ENCODE measurements at places on chromosomes 7 and 10.
A peak's percentile ranks its signal among the peaks of the same experiment; 100 is the strongest.

DNA sequence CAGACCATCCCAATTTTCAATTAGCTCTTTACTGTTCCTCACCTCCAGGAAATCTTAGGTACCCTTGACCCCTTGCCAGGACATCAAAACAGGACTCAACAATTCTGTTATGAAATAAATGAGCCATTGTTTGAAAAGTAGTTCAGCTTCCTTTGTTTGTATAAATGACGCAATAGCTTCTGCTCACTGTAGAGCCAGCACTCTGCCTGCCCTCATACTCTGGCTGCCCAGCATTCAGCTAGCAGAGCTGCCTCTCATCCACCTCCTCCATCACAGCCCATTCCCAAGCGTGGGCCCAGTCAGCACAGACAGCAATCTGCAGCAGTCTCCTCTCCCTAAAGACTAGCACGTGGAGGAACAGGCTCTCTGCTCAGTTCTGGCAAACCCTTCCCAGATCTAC lies 478.6 kb downstream of the GRID1 start:
- peak; percentile 78 for DNase-seq

DNA sequence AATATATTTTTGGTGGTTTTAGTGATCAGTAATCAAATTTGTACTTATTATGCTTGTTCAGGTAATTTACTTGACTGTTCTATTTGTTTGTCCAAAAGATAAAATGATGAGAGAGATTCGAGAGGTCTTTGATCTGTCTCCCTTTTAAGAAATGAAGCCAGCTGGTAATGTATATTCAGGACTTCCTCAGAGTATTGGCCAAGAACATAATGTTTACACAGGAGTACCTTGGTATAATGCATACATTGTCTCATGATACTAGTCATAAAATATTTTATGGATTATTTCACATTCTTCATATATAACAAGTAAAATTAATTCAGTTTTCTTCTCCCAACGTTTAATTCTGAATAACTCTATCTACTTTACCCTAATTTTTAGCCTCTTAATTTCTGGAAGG lies 100.9 kb downstream of the REEP3 start:
- no peak for DNase-seq

DNA sequence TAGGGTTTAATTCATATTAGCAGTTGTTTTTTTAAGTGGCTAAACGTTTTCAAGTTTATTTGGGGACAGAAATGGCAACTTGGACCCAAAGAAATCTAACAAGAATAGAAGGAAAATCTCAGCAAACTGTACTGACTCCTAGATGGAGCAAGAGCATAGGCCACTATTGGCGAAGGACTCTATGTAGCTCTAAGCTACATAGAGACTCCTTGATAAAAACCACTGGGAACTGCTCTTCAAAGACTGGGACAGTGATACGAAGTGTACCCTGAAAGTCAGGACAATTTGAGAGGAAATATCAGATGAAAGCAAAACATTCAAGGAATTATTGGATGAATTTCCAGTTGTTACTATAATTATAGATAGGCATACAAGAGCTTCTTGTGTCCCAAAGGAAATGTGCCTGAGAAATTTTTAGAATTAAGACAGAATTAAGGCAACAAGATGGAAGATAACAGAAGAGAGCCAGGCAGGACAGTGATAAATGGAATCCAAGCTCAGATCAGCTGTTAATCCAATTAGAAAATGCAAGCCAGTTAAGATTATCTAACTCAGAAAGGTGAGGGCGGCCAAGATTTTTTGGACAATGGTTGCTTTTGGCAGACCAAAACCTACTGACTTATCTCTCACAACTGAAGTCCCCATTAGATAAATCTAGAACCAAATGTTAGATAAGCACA lies 103.7 kb upstream of the IFRD1 start:
- DNase-seq = no peak

GRCh38 chr10:3619241-3619640 lies 165.8 kb downstream of the KLF6 start:
- DNase-seq = no peak

DNA sequence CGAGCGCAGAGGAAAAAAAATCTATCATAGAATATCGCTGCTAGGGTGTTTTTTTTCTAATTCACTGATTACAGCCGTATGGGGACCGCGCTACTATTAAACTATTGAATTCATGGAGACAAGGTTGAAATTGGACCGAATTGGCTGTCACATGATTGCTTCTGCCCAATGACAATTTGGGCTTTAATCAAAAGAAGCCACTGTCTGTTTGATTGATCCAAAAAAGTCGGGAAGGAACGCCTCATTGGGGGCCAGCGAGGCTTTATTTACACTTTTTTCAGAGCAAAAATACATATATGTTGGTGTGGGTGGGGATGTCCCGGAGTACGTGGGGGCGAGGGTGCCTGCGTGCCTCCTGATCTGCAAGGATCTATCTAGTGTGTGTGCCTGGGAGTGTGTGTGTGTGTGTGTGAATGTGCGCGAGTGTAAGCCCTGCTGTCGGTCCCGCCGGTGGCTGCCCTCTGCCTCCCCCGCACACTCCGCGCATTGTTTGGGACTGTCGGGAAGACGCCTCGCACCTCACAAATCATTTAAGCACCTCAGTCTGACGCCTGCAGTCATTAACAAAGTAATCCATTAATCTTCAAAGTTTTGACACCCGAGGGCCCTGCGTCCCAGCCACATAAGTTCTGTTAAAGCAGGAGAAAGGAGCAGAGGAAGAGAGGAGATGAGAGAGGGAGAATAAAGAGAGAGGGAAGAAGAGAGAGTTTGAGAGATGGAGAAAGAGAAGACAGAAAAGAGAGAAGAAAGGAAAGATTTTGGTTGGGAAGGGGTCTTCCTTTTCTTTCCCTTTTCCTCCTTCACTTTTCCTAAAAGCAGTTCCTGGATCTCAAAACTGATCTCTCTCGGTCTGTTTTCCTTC lies at the start of gene HOXA2:
Gene HOXA2 (minus strand): TSS at position 103 of the 862 bp plus-strand sequence. CDS start 183 bp downstream, outside the sequence.
- no peak for DNase-seq

- no peak for DNase-seq
Measured at GRCh38 chr10:4882704-4883078, 56.7 kb downstream of the AKR1E2 start.

GRCh38 chr7:136845899-136846465 lies 22.5 kb upstream of the CHRM2 start:
- no peak for DNase-seq

DNA sequence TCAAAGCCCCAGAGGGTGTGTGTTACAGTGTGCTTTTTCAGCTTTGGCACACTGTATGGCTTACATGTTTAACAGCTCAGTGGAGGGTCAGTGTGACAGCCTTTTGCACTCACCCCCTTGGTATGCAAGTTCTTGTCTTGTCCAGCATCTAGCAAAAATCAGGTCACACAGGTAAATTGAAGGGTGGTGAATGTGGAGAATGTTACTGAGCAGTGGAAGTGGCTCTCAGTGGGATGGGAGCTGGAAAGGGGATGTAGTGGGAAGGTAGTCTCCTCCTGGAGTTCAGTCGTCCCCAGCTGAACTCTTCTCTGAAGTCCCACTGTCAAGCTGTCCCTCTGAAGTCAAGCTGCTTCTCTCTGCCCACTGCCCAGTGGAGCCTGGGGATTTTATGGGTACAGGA lies 21.0 kb upstream of the C10orf90 start:
- no peak for DNase-seq

DNA sequence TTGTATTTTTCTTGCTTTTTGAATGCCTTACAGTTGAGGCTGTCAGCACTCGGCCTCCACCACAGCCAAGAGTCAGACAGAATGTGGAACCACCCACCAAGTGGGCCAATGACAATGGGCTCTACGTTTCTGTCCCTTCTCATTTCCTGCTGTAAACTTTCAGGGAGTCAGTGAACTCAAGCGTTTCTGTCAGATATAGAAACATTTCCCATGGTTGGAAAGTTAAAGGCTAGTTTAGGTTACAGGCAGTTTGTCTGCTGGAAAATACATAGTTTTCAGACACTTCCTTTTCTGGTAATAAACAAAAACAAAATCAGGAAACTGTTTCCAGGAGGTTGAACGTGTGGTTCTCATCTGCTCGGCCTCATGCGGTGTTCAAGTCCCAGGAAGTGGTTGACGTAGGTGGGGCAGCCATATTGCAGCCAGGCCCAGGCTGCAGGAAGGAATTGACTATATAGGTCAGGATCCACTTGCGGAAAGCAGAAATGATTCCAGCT lies 245.1 kb downstream of the CAMK1D start:
- no peak for DNase-seq

- no peak for DNase-seq
Measured at GRCh38 chr7:24975644-24976260, 4.2 kb downstream of the OSBPL3 start.

- no peak for DNase-seq
Measured at GRCh38 chr10:89555688-89556445, 20.5 kb upstream of the SLC16A12 start.

DNA sequence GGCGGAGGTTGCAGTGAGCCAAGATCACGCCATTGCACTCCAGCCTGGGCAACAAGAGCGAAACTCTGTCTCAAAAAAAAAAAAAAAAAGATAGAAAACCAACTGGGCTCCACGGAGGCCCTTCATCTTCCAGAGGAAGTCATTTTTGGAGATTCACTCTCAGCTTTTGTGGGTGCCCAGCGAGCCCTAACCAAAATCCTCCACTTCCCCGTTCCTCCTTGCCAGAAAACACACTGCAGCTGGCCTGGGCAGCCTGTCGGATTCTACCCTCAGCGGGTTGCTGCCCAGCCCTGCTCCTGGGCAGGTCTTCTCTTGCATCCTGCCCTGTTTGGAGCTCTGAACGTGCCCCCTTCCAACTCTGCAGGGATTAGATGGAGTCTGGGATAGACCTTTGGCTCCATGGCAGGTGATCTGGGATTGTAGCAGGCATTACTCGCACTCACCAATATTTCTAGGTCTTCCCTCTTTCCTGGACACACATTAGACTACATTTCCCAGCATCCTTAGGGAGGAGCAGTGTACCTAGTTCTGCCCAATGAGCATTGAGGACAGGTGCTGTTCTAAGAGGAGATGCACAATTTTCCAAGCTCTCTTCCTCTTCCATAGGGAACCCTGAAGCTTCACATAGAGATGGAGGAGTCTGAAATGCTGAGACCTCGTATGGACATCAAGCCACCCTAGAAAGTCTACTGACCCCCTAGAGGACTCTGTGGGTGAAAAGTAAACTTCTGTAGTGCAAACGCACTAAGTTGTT lies 4.6 kb downstream of the GRID2IP start:
- no peak for DNase-seq

DNA sequence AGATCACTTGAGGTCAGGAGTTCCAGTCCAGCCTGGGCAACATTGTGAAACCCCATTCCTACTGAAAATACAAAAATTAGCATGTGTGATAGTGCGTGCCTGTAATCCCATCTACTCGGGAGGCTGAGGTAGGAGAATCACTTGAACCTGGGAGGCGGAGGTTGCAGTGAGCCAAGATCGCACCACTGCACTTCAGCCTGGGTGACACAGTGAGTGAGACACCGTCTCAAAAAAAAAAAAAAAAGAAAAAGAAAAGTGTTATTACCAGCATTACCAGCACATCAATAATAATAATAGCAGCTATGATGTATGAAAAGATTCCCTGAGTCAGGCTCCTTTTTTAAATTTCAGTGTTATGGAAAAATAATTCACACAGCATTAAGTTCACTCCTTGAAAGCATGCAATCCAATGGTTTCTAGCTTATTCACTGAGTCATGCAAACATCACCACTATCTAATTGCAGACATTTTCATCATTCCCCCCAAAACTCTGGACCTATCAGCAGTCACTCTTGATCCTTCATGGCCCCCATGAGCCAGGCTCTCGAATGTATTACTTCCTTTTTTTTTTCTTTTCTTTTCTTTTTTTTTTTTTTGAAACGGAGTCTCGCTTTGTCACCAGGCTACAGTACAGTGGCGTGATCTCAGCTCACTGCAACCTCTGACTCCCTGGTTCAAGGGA lies 228.4 kb downstream of the FANK1 start:
- no peak for DNase-seq

GRCh38 chr10:131816941-131817700 lies 83.7 kb upstream of the PPP2R2D start:
- DNase-seq = no peak

DNA sequence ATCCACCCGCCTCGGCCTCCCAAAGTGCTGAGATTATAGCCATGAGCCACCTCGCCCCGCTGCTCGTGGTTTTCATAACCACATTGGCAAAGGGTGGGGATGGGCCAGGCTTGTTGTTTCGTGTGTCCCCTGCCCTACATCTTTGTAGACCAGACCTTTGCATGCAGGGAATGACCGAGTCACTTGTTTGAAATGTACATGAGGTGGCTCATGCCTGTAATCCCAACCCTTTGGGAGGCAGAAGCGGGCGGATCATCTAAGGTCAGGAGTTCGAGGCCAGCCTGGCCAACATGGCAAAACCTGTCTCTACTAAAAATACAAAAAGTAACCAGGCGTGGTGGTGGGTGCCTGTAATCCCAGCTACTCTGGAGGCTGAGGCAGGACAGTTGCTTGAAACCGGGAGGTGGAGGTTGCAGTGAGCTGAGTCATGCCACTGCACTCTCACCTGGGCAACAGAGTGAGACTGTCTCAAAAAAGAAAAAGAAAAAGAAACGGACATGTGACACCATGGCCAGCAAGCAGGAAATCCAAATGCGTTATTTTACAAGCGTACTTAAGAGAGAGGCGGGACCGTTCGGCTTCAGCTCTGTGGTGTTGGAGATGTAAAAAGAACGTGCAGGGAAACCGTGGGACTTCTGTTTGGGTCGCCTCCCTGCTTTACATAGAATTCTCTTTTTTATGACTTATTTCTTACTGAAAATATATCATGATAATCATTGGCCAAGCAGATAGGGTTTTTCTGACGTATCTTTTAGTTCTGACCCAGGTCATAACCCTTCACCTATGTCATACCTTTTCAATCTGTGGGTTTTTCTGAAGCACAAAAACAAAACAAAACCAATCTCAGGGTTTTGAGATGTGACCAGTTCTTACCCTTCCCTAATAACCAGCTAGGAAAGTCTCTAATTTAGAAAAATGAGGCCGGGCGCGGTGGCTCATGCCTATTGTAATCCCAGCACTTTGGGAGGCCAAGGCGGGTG lies 45.1 kb downstream of the WIPI2 start:
- DNase-seq = no peak

GRCh38 chr7:11709196-11709595 lies 122.8 kb downstream of the THSD7A start:
- no peak for DNase-seq

- DNase-seq = no peak
Measured at GRCh38 chr7:75884476-75884875, 5.6 kb downstream of the RHBDD2 start.

DNA sequence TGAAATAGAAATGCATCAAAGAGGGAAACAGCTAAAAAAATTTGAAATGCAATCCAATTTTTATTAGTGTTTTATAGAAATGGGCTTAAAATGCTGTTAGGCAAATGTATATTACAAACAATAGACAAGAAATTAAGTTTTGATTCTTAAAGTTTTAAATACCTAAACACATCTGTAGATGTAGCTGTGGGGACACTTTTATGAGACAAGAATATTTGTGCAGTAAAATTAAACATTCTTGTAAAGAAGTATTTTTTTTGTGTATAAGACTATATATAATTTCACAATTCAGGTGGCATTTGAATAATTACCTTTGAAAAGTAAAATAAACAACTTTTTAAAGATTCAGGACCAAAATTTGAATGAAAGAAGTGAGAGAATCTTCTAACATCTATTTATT lies 1015.9 kb downstream of the REEP3 start:
- no peak for DNase-seq

DNA sequence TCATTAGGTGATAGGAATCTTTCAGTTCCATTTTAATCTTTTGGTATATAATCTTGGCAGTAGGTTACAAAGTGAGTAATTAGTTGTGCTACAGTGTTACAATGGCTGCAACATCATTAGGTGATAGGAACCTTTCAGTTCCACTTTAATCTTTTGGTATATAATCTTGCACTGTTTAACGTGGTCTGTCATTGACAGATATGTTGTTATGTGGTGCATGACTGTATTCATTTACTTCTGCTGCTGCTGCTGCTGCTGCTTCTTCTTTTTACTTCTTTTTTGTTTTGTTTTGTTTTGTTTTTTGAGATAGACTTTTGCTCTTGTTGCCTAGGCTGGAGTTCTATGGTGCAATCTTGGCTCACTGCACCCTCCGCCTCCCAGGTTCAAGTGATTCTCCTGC lies 28.6 kb downstream of the ST7 start:
- no peak for DNase-seq
